ENCODE measurements at places on chromosomes 2 and 18. TPM values are rescaled to one million over a fixed set of nuclear protein-coding genes. Genes with fewer than 3 reads are reported as not detected.

The TMEM178A gene
- 7.9 TPM for total RNA-seq

- no peaks in the 10 kb centered on the region for H3K36me3 ChIP-seq
- no peak for DNase-seq
- no peak overlapping the region for H3K27ac ChIP-seq
- no peaks in the 10 kb centered on the region for H3K27me3 ChIP-seq
These were observed 67.8 kb downstream of the PTGR3 start for GRCh38 chr18:75141166-75141565.

DNA sequence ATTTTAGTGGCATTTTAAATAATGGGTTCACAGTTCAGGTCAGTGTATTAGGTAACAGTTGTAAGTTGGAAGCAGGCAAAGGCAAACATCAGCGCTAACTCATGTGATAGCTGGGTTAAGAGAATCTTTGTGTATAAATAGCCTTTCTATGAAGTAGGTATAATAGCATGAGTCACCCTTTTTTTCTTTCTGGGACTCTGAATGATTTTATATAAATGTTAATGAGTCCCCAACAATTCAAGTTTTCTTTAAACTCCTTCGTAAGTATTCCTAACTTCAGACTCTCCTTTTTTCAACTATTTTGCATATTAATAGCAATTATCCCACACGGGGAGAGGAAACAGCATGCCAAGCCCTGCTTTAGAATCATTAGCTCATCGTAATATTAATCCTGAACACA lies 384.3 kb downstream of the PIK3C3 start:
- no peak overlapping the region for H3K27ac ChIP-seq
- DNase-seq: no peak
- no peak overlapping the region for H3K4me3 ChIP-seq
- H3K4me1 ChIP-seq: no peaks in the 10 kb centered on the region
- no peaks in the 10 kb centered on the region for H3K27me3 ChIP-seq

The IL18R1 gene
- 0.29 TPM for total RNA-seq

GRCh38 chr2:1538663-1539062 lies 125.4 kb downstream of the TPO start:
- H3K27ac ChIP-seq: no peak overlapping the region
- no peak for DNase-seq
- H3K4me1 ChIP-seq: peaks cover 11% of the 10 kb centered on the region
- no peaks in the 10 kb centered on the region for H3K27me3 ChIP-seq
- no peak overlapping the region for H3K4me3 ChIP-seq
- no peaks in the 10 kb centered on the region for H3K36me3 ChIP-seq

The TCF4 gene
- 57.7 TPM for total RNA-seq

The ZNF521 gene
- total RNA-seq: 290 TPM

DNA sequence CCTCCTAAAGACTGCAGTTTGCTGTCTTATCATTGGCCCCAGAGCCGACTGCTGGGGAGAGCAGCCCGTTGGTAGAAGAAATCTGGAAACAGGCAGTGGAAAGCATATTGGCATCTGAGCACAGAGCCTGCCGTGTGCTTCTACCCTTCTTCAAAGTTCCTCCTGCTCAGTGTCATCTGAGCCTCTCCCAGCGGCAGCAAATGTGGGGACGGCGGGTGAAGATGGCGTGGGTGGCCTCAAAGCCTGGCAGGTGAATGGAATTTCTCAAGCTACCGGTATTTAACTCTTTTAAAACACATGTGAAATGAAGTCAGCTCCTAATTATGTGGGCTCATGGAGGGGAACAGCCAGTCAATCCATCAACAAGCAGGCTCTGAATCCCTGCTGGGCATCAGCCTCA lies 181.6 kb upstream of the PXDN start:
- no peak overlapping the region for H3K4me3 ChIP-seq
- no peaks in the 10 kb centered on the region for H3K4me1 ChIP-seq
- H3K36me3 ChIP-seq: no peaks in the 10 kb centered on the region
- no peak overlapping the region for H3K27ac ChIP-seq

GRCh38 chr2:26585966-26586365 lies 55.2 kb downstream of the CIB4 start:
- H3K36me3 ChIP-seq: no peaks in the 10 kb centered on the region
- no peak overlapping the region for H3K4me3 ChIP-seq
- H3K4me1 ChIP-seq: no peaks in the 10 kb centered on the region
- H3K27me3 ChIP-seq: peaks cover 78% of the 10 kb centered on the region
- no peak for DNase-seq
- no peak overlapping the region for H3K27ac ChIP-seq

GRCh38 chr18:2537296-2537695 lies 34.0 kb downstream of the METTL4 start:
- no peak overlapping the region for H3K27ac ChIP-seq
- no peak overlapping the region for H3K4me3 ChIP-seq
- DNase-seq: no peak
- no peaks in the 10 kb centered on the region for H3K4me1 ChIP-seq
- H3K27me3 ChIP-seq: no peaks in the 10 kb centered on the region
- peaks cover under 1% of the 10 kb centered on the region for H3K36me3 ChIP-seq

- H3K27ac ChIP-seq: peak within 1 kb of the TSS; percentile 85
- no peaks in the 10 kb centered on the region for H3K36me3 ChIP-seq
- peak; percentile 94 for DNase-seq
- no peaks in the 10 kb centered on the region for H3K27me3 ChIP-seq
- peaks cover 10% of the 10 kb centered on the region for H3K4me1 ChIP-seq
These were observed at the start of gene LNPK for GRCh38 chr2:176001916-176002687. Gene LNPK, minus strand, starts transcription at chr2:176002267. Its CDS starts 6,683 bp downstream, at chr2:175995584.

The SAG gene
- total RNA-seq: not detected

DNA sequence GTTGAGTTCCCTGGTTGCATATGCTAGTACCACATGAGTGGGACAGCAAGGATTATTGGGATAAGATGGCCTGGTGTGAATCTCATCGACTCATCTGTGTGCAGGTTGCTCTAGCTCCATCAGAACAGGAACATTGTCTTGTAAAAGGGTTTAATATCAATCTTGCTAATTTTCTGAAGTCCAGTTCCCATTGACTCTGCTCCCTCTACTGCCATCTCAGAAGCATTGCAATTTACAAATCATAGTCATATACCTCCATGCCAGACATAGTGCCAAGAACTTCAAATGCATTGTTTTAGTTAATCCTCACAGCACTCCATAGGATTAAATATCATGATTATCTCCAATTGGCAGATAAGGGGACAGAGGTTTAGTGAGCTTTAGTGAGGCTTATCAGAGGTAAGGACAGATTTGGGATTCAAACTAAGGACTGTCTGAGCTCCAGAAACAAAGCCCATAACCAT lies 4.8 kb upstream of the STAT4 start:
- no peaks in the 10 kb centered on the region for H3K4me1 ChIP-seq
- no peak overlapping the region for H3K27ac ChIP-seq
- peak; percentile 56 for DNase-seq
- no peak overlapping the region for H3K4me3 ChIP-seq
- H3K36me3 ChIP-seq: no peaks in the 10 kb centered on the region

GRCh38 chr2:45002686-45003085 lies 6.6 kb downstream of the SIX2 start:
- H3K4me1 ChIP-seq: peaks cover 34% of the 10 kb centered on the region
- no peak overlapping the region for H3K4me3 ChIP-seq
- H3K27ac ChIP-seq: no peak overlapping the region
- DNase-seq: no peak

GRCh38 chr18:76058146-76058545 lies 436.9 kb downstream of the ZNF516 start:
- no peak overlapping the region for H3K27ac ChIP-seq
- H3K4me3 ChIP-seq: no peak overlapping the region
- no peaks in the 10 kb centered on the region for H3K36me3 ChIP-seq
- H3K4me1 ChIP-seq: no peaks in the 10 kb centered on the region
- H3K27me3 ChIP-seq: no peaks in the 10 kb centered on the region

DNA sequence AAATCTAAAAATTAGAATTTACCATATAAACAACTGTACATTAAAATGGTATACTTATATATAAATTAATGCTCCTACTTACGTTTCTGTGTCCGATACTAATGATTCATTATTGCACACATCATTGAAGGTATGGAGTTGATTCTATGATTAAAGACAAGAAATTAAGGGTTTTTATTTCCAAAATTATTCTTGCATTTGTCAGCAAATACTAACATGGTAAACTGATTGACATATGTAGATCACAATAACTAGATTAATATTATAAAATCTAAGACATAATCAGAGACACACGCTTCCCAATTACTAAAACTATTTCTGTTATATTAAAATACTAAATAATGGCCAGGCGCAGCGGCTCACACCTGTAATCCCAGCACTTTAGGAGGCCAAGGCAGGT lies 92.6 kb downstream of the USP34 start:
- DNase-seq: no peak
- no peak overlapping the region for H3K27ac ChIP-seq
- H3K4me3 ChIP-seq: no peak overlapping the region
- H3K27me3 ChIP-seq: no peaks in the 10 kb centered on the region
- H3K36me3 ChIP-seq: peaks cover 7% of the 10 kb centered on the region

DNA sequence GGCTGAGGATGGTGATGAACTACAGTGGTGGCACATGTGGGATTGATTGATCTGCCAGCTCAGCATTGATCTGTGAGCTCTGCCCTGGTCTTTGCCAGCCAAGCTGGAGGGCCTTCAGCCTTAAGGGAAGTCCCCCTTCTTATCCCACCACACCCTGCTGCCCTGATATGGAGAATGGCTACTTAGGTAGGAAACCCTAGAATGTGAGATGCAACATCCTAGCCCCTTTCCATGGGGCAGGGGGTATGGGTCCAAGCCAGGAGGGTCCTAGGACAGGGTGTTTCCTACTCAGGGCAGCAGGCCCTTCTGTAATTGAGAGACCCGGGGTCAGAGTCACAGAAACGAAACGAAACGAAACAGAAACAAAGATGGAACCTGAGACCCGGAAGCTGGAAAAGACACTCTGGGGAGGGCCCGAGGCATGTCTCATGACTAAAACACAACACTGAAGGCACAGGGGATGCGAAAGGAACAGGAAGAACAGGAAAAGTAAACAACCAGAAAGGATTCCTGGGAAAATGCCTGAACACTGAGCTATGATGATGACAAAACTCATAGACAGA lies 16.9 kb upstream of the SULT1C2 start:
- no peaks in the 10 kb centered on the region for H3K36me3 ChIP-seq
- DNase-seq: no peak
- H3K27ac ChIP-seq: peak overlapping the region; percentile 47
- no peak overlapping the region for H3K4me3 ChIP-seq
- H3K4me1 ChIP-seq: peaks cover 22% of the 10 kb centered on the region

The TP53I3 gene
- total RNA-seq: 9.3 TPM

- H3K27ac ChIP-seq: peak overlapping the region; percentile 27
- no peaks in the 10 kb centered on the region for H3K27me3 ChIP-seq
- H3K36me3 ChIP-seq: no peaks in the 10 kb centered on the region
- H3K4me3 ChIP-seq: no peak overlapping the region
- peak; percentile 52 for DNase-seq
- peaks cover 18% of the 10 kb centered on the region for H3K4me1 ChIP-seq
These were observed 338.3 kb downstream of the GULP1 start for GRCh38 chr2:188629753-188630527.

DNA sequence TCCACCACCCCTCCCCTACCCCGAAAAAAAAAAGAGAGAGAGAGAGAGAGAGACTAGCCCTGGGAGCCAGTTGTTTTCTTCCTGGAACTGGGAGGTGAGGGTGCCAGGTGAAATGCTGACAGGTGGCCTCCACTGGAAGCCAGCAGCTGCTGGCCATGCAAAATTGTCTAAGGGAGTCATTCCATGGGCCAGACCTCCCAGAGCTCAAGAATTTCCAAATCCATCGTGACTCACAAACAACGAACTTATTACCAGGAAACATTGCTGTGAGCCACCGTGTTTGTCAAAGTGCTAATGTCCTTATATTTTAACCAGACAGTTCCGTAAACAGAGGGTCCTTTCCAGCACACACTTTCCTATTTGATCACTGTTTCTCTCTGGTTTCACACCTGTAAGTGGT lies 68.5 kb upstream of the PID1 start:
- no peak for DNase-seq
- no peaks in the 10 kb centered on the region for H3K27me3 ChIP-seq
- peaks cover 11% of the 10 kb centered on the region for H3K4me1 ChIP-seq
- no peak overlapping the region for H3K27ac ChIP-seq
- no peaks in the 10 kb centered on the region for H3K36me3 ChIP-seq

GRCh38 chr2:11898576-11898975 lies 152.1 kb downstream of the LPIN1 start:
- DNase-seq: no peak
- no peaks in the 10 kb centered on the region for H3K36me3 ChIP-seq
- H3K27me3 ChIP-seq: no peaks in the 10 kb centered on the region
- no peak overlapping the region for H3K27ac ChIP-seq
- no peak overlapping the region for H3K4me3 ChIP-seq

GRCh38 chr2:62660087-62660486 lies 45.4 kb upstream of the EHBP1 start:
- no peaks in the 10 kb centered on the region for H3K27me3 ChIP-seq
- H3K4me1 ChIP-seq: peaks cover 5% of the 10 kb centered on the region
- H3K27ac ChIP-seq: no peak overlapping the region

The CYS1 gene
- 3.9 TPM for total RNA-seq

- no peak overlapping the region for H3K4me3 ChIP-seq
- no peaks in the 10 kb centered on the region for H3K4me1 ChIP-seq
- DNase-seq: no peak
- no peak overlapping the region for H3K27ac ChIP-seq
- no peaks in the 10 kb centered on the region for H3K27me3 ChIP-seq
These were observed 104.4 kb upstream of the SLC8A1 start for GRCh38 chr2:40556293-40556692.

GRCh38 chr18:52667463-52668065 lies 327.6 kb downstream of the DCC start:
- no peaks in the 10 kb centered on the region for H3K4me1 ChIP-seq
- no peaks in the 10 kb centered on the region for H3K27me3 ChIP-seq
- H3K4me3 ChIP-seq: no peak overlapping the region
- DNase-seq: no peak
- H3K27ac ChIP-seq: no peak overlapping the region

All from stomach (tissue), 19 donors.